Sigmoid colon (tissue), 7 donors: ENCODE measurements at places on chromosomes 2 and 18. TPM values are rescaled to one million over a fixed set of nuclear protein-coding genes. Genes with fewer than 3 reads are reported as not detected.

The SLC40A1 gene
- total RNA-seq: 34.9 TPM

The CHRND gene
- total RNA-seq: not detected

DNA sequence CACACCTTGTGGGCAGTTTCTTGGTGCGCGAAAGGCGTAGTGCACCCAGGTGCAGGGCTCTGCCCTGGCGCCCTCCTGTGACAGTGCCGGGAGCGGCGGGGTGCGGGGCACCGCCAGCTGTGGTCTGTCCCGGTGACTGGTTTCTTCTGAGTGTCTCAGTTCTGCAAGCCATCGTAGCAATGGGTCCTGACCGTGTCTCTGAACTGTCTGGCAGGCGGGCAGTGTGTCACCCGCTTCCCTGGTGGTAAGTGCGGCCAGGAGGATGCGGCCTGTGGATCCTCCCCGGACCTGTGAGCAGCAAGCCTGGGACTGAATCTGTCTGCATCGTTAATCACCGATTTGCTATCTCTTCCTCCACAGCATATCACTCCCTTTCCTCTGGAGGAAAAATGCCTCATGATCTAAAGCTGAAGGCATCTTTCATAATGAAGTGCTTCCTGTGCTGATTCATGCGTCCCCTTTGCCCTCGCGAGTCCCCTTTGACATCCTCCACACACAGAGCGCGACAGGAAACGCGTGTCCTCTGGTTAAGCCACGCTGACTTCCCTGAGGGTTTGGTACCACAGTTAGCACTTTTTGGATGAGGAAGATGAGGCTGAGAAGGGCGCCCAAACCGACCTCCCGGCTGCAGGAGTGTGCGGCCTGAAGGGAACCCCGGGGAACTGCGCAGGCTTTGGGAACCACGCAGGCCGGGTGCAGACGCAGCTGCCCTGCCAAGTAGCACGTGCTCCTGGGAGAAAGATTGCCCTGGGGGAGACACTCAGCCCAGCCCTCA lies 416.0 kb upstream of the HS6ST1 start:
- DNase-seq: no peak

DNA sequence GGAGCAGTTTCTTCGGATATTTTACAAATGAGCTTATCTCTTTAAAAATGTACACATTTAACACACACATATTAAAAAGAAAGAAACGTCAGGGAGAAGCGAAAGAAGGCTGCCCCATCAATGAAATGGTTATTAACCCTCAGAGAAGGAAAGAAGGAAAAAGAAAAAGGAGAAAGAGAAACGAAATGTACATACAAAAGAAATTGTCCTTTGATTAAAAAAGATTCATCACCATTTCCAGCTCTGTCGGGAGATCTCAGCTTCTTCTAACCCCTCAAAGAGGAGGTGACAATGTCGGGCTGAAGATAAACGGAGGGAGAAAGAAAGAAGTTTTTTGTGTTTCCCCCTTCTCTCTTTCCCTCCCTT lies 1.5 kb downstream of the IKZF2 start:
- DNase-seq: no peak

- DNase-seq: no peak
These were observed 27.9 kb downstream of the XDH start for GRCh38 chr2:31386648-31387047.

- DNase-seq: no peak
These were observed 201.6 kb downstream of the IKZF2 start for GRCh38 chr2:212949786-212950185.
